ENCODE measurements at places on chromosomes 2 and 18.

DNA sequence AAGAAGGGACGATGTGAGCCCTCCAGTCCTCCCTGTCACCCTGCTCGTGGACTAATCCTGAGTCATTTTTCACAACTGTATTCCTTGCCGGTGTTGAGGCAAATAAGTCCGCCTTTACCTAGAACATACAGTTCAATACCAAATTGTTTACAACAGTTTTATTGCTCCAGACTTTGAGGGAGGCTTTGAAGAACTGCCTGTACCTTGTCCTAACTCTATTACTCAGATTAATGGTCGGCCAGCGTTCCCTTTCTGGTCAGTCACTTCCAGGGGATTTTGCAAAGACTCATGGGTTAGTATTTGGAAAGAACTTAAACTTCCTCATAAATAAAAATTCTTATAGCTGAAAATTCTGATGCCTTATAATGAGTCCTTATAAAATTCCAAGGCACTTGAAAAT, 85.1 kb upstream of the ZNF532 start:
- DNase-seq, result no peak

DNA sequence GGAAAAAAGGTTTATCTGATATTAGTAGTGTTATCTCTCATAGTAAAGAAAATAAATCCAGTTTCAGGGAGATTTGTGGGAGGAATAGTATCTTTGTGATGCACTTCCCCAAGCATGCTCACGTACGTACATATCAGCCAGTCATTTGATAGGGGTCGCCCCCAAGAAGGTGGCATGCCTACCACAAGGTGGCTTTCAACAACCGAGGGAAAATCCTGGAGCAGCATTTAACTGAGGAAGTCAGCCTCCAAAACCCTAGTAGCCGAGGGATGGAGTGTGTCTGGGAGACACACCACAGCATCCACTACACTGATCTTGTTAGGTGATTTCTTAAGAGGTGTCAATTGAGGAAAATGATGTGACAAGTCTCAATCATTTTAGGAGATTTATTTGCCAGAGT, 623.9 kb downstream of the NYAP2 start:
- no peak for DNase-seq

DNA sequence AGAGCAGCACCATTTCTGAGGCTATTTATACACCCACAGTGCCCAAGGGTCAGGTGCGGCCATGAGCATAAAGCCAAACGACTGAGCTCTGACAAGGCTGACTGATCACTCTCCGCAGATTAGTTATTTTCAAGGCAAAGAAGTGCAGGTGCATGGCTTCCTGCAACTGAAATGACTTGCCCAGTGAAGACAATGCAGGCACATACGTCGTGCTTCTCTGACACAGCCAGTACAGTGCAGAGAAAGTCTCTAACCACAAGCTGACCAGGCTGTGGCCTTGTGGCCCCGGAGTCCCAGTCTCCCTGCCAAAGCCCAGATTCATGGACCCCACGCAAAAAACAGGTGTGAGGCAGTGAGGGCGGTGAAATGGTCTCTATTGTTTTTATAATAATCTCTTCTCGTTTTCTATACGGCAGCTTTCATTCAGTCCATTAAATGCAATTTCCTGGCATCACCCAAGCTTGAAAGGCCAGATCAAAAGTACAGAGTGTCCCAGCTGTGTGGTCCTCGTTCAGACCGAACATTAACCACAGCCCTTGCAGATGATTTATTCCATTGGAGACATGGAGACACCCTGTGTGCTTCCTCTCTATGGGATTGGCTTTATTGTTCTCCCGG, 447.0 kb upstream of the ID2 start:
- DNase-seq, result no peak

GRCh38 chr18:48153613-48154481, 223.4 kb upstream of the SMAD2 start:
- no peak for DNase-seq

DNA sequence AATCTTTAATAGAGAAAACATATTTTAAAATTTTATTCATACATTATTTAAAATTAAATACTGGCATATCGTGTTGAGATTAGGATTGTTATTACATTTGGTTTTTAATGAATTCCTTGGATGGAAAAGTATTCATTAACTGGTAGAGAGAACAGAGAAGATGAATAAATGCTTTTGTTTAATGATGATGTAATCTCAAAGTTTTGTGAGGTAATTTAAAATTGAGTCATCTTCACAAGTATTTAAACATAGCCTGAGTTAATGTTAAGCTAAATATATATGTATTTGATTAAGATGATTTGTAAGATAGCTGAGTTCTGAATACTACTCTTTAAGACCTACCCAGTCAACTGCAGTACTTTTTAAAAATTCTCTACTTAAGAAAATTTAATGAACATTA, 713.4 kb upstream of the VRK2 start:
- DNase-seq, result no peak

DNA sequence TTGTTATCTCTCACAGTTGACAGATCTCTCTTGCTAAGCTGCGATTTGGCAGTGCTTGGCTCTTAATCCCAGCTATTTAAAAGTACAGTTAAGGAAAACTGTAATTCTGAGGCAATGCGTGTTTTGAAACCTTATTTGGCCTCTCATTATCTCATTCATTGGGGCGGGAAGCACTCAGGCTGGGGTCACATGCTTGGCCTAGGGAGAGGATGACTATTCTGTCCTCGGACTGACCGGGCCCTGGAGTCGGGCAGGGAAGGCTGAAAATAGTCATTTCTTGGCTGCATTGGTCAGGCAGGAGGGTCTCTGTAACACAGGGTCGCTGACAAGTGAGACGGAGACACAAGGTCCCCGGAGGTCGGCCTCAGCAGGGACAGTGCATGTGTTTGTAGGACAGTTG, 20.2 kb upstream of the EMILIN2 start:
- no peak for DNase-seq

Data from stimulated activated CD4-positive, alpha-beta T cell treated with anti-CD3 and anti-CD28 coated beads, Interleukin-15, amount 100 ng/mL, for 1 hour (primary cell).